ENCODE measurements at places on chromosomes 7 and 10. TPM values are rescaled to one million over a fixed set of nuclear protein-coding genes. Genes with fewer than 3 reads are reported as not detected.

The GGCT gene
- 71.6 TPM for total RNA-seq

The SEMA3D gene
- not detected for total RNA-seq

The DENND2A gene
- 0.38 TPM for total RNA-seq

The CDK1 gene
- 86.2 TPM for total RNA-seq

The MPP7 gene
- 0.07 TPM for total RNA-seq

The PNLIP gene
- total RNA-seq = not detected

The ASB15 gene
- not detected for total RNA-seq

The GLI3 gene
- total RNA-seq = 0.09 TPM

The MMP21 gene
- not detected for total RNA-seq

The IDI2 gene
- total RNA-seq = not detected

The MKX gene
- total RNA-seq = not detected

The HK1 gene
- 37.1 TPM for total RNA-seq
